Stimulated activated CD8-positive, alpha-beta memory T cell treated with anti-CD3 and anti-CD28 coated beads, Interleukin-4, amount 100 ng/mL, for 48 hours (primary cell): ENCODE measurements at places on chromosomes 2 and 18.

DNA sequence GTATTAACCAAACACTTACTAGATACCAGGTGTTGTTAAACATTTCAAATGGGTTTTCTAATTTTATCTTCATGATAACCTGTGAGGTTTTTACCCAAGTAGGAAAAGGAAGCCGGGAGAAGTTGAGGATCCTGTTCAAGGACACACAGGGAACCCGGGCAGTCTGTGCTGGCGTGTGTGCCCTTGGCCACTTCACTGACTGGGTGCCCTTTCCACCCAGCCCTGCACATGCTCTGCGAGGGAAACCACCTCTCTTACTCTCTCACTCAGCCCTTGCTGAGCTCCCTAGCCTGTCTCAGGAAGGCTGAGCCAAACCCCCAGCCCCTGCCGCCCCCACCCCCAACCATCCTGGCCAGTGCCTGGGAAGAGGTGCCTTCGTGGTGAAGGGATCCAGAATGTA, 51.8 kb downstream of the TEX44 start:
- DNase-seq, result no peak

DNA sequence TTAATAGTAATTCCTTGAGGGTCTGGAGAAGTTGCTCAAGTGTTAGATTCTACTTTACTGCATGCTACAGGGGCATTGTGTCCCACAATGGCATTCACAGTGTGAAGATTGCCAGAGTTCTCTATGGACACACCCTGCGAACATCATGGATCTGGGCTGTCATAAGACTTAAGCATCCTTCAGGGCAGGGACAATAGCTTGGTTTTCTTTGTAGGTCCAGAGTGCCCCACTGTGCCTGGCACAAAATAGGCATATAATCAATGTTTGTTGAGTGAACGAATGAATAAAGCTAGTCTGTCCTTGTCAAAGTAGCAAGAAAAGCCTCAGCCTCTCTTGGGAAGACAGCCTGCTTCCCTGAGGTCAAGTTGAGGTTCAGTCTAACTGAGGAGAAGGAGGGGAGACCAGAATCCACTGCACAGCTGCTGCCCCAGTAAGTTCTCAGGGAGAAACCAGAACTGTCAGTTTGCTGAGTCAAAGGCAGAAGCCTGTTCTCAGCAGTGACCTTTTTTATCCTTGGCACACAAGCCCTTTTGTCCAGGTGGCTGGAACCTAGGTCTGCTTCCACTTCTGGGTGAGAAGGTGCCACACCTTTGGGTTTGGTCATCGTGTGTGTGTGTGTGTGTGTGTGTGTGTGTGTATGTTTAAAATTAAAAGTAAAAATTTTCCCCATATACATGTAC, 15.0 kb downstream of the INPP4A start:
- peak; percentile 29 for DNase-seq

- DNase-seq, result no peak
Measured at GRCh38 chr2:110770959-110771431, 38.6 kb downstream of the ACOXL start.

DNA sequence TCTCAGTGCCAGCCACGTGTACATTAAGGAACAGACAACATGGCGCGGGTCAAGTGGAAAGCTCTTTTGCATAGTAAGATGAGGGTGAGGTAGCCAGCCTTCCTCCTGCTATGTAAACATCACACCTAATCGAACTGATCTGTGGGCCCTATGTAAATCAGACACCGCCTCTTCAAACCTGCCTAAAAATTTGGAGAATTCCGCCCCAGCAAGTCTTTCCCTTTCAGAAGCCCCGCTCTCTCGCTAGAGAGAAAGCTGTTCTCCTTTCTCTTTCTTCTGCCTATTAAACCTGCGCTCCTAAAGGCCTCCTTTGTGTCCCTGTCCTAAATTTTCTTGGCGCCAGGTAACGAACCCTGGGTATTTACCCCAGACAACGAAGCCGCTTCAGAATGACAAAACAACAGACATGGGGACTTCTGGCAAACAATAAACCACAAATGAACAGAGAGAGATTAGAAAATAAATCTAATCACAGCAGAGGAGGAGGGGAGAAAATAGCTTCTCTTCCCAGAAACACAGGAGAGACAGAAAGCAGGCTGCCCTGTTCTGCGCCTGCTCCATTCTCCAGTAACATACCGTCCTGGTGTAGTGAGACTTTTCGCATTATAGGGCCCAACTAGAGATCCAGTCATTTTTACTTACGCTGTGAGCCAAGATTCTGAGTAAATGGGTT, 31.9 kb upstream of the CYP1B1 start:
- no peak for DNase-seq

DNA sequence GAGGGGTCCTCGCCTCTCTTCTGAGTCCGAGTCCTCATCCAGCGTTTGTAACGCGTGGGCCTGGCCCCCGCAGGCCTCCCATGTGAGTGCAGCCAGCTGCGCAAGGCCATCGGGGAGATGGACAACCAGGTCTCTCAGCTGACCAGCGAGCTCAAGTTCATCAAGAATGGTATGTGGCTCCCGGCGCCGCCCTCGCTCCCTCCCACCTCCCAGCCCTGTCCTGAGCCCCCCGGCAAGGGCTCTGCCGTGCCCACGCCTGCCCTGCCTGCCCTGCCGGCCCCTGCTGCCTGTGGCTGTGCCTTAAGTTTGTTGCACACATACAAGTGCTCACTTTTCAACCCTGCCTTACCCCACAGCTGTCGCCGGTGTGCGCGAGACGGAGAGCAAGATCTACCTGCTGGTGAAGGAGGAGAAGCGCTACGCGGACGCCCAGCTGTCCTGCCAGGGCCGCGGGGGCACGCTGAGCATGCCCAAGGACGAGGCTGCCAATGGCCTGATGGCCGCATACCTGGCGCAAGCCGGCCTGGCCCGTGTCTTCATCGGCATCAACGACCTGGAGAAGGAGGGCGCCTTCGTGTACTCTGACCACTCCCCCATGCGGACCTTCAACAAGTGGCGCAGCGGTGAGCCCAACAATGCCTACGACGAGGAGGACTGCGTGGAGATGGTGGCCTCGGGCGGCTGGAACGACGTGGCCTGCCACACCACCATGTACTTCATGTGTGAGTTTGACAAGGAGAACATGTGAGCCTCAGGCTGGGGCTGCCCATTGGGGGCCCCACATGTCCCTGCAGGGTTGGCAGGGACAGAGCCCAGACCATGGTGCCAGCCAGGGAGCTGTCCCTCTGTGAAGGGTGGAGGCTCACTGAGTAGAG, 14.4 kb upstream of the ALLC start:
- DNase-seq, result no peak
